Left renal cortex interstitium (tissue), 4 donors: ENCODE measurements at places on chromosomes 2 and 18. TPM values are rescaled to one million over a fixed set of nuclear protein-coding genes. Genes with fewer than 3 reads are reported as not detected.

GRCh38 chr18:41072946-41073345 is 882.1 kb upstream of the PIK3C3 start:
- DNase-seq, result no peak

DNA sequence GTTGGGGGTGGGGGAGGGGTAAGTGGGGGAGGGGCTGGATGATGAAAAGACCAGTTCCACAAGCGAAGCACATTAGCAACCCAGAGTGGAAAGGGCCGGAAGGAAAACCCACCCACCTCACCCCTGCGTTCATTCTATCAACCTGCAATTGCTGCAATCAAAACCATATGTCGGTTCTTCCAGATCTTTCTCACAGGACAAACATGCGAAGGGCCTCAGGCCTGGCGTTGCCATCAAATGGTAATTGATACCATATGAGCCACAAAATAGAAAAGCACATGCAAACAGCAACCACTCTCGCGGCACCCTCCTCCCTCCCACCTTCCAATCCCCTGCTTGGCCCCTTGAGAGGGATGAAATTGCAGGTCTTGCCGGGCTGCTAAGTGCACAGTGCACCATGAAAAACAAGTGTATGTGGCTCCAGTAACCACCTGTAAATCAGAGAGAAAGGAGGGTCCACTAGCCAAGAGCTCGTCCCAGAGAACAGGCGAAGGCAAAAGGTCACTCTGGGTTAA is 287.5 kb downstream of the TCF4 start:
- DNase-seq, result no peak

DNA sequence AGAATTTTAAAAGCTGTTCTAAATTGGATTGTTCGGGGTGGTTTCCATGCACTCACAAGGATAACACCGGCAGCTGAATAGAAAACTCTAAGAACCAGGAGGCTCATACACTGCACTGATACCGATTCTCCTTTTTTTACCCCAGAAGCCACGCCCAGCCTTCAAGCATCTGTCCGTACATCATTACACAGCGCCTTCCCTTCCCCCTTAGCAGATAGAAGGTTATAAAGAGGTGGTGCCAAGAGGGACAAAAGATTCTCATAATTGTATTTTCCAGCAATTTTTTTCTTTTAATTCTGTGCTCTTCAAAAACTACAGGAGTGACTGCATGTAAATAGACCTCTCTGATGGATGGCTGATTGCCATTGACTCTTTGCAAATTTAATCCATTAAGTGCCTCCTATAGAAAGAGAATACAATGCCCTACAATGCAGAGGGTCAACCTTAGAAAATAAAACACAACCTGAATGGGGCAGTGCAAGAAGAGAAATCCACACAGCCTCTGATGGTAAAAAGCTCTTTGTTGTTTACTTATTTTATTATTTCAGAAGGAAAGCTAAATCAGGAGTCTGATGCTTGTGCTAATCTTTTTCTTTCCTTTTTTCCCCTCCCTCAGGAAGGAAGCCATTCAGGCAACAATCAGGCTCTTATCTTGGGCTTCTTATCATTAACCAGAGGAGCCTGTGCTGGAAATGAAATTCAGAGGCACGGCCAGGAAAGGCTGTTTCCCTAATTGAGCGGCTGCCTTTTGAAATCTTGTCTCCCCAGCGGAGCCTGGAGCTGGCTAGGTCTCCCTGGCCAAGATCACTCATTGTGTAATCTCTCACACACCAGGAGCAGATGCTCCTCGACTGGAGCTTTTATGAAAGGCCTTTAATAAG is 198.9 kb upstream of the NABP1 start:
- DNase-seq, result no peak

- DNase-seq, result no peak
Observed at GRCh38 chr2:182372661-182373060, 54.2 kb downstream of the PDE1A start.

- no peak for DNase-seq
Observed at GRCh38 chr2:96552315-96553175, 16.0 kb downstream of the ARID5A start.

Gene HS6ST1
- 80.9 TPM for polyA plus RNA-seq

Gene ANKRD30B
- 0.17 TPM for polyA plus RNA-seq
